ENCODE measurements at places on chromosomes 1 and 21.

GRCh38 chr21:30372139-30372770 is at the start of gene KRTAP13-2:
KRTAP13-2 (minus strand) TSS chr21:30372271; CDS start chr21:30372213, 58 bp downstream.
- DNase-seq, result no peak

DNA sequence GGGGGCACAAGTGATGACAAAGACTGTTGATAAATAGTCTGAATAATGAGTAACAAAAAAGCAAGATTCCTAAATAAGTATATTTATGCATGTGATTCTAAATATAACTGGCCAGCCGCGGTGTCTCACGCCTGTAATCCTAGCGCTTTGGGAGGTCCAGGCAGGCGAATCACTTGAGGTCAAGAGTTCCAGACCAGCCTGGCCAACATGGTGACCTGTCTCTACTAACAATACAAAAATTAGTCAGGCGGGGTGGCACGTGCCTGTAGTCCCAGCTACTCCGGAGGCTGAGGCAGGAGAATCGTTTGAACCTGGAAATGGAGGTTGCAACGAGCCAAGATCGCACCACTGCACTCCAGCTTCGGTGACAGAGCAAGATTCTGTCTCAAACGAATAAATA is 161.5 kb downstream of the TOMM20 start:
- no peak for DNase-seq

DNA sequence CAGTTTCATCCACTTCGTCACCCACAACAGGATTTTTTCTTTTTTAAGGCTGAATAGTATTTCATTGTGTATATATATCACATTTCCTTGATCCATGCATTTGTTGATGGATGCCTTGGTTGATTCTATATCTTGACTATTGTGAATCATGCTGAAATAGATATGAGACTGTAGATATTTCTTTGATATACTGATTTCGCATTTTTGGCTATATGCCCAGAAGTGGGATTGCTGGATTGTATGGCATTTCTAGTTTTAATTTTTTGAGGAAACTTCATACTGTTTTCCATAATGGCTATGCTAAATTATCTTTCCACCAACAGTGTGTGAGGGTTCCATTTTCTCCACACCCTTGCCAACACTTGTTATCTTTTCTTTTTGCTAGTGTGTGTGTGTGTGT is 5.0 kb downstream of the GUCA2B start:
- no peak for DNase-seq

DNA sequence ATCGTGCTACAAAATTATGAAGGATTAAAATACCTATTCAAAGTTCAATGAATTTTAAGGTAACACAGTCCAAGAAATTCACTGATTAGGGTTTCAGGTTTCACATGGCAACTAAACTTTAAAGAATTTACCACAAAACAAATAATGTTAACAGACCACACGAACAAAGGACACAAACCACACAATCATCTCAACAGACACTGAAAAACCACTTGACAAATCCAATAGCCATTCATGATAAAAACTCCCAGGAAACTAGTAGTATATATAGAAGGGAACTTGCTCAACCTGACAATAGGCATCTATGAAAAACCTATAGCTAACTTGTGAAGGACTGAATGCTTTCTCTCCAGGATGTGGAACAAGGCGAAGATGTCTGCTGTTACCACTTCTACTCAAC is 21.1 kb upstream of the SH2D5 start:
- DNase-seq, result no peak

GRCh38 chr1:50218344-50219120 is 109.8 kb downstream of the ELAVL4 start:
- DNase-seq, result no peak

GRCh38 chr1:29496701-29497100 is 260.4 kb downstream of the PTPRU start:
- no peak for DNase-seq

- no peak for DNase-seq
Measured at GRCh38 chr1:98500324-98500723, 161.2 kb upstream of the SNX7 start.

GRCh38 chr1:224057461-224058199 is 56.3 kb upstream of the FBXO28 start:
- no peak for DNase-seq

DNA sequence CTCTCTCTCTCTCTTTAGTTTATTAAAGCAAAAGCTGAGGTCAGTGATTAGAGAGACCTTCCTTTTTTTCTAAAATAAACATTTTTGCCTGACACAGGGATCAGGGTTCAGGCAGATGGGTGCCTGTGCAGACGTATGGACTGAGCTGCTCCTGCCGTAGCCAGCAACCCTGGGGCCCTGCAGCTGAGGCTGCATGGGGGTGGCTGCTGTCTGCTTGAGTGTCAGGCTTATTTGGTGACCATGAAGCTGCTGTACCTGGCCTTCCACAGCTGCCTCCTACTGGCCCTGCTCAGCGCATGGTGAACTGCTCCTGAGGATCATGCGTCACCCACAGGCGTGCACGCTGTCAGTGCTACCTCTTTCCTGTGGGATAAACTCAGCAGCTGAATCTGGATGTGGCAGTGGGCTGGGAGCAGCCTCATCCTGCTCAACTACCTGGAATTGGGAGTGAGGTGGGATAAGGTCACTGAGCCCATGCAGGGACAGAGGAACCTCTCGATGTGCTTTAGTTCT is 35.1 kb downstream of the GNG4 start:
- no peak for DNase-seq

DNA sequence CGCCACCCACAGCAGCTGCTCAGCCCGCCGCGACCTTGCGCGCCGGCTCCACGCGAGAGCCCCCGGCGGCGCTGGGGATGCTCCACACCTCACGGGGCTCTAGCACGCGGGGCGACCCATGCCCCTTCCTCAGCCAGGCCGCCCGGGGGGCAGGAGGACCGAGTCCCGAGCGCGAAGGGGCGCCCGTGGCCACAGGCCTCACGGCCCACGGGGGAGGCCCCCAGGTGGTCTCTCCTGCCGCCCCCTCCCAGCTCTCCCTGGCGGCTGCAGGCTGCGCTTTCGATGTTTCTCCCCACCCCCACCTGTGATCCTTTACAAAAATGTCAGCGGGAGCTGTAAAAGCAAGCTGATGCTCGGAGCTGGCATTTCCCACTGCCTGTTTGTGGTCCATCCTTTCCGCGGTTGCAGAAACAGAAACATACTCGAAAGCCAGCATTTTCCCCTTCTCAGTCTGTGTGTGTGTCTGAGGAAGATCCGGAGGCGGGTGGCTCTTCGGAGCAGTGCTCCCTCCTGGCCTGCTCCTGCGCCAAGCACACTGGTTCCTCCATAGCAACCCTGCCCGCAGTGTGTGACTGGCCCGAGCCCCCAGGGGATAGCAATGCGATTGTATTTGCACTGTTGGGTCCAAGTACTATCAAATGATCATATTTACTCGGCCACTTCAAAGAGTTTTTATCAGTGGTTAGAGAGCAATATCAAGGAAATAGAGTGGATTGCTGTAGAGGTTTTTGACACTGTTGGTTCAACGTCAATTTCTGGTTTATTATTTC is 2.1 kb downstream of the KIF26B start:
- no peak for DNase-seq

DNA sequence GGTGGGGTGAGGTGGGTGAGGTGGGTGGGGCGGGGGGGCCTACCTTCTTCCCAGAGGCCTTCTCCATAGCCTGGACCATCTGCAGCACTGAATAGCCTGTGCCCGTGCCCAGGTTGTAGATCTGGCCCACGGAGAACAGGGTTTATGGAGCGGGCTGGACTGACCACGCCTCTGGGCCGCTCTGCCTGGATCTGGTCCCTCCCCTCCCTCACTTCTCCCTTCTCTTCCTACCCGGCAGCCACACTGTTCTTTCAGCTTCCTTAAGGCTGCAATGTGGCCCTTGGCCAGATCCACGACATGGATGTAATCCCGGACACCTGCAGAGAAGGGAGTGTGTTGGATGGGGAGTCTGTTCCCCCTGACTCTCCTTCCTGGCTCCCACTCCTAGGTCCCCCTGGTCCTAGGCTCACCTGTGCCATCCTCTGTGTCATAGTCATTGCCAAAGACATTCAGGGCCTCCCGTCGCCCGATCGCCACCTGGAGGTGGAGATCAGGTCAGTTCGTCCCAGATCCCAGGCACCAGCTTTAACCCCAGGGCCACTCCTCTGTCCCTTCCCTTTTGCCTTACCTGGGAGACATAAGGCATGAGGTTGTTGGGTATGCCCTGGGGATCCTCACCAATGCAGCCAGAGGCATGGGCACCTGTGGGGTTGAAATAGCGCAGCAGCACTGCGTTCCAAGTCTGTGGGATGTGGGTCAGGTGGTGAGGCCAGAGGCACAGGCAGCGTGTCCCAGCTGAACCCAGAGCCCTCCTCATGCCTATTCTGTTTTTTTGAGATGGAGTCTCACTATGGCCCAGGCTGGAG is 3.9 kb downstream of the GALE start:
- DNase-seq, result no peak

GRCh38 chr1:72288886-72289285 is 6.5 kb upstream of the NEGR1 start:
- no peak for DNase-seq

DNA sequence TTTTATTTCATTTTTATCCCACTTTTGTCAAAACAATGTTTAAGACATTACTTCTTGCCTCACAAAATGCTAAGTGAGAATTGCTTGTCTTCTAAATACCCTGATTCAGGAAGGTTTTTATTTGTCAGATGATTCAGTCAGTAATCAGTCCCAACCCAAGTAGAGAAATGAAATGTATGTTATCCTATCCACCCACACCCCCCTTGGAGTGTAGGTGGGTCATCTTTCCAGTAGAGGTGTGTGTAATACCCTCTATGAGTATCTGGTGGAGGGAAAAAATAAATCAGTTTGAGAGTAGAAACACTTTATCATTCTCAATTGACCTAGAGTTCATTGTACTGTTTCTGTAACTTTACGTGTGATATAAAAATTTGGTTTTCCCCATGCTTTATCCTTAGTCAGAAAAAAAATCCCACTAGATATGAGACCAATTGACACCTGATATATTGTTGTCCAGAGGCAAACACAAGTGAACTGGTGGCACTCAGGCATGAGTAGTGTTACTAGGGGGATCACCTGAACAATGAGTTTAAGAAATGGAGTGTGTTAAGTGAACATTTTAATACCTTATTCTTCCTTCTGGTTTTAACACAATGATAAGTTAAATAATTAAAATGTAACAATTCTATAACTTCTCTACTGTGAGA is 153.8 kb upstream of the C1orf105 start:
- DNase-seq, result no peak

DNA sequence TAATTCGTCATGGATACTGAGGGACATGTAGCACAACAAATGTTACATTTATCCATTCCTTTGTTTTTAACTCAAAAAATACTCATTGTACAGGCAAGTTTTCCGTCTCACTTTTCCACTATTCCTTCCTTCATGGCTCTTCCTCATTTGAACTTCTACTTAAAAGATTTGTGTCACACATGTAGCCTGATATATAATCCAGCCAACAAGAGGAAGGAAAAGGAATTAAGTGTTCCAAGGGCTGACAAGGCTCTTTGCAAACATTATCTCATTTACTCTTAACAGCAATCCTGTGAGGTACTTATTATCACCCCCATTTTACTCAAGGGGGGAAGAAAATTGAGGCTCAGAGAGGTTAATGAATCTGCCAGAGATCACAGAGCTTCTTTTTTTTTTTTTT is 22.9 kb downstream of the CD244 start:
- no peak for DNase-seq

- DNase-seq, result peak; percentile 68
Measured at GRCh38 chr1:24919791-24920532, 10.1 kb downstream of the RUNX3 start.

- DNase-seq, result no peak
Measured at GRCh38 chr1:39157304-39157703, 47.2 kb upstream of the MACF1 start.

DNA sequence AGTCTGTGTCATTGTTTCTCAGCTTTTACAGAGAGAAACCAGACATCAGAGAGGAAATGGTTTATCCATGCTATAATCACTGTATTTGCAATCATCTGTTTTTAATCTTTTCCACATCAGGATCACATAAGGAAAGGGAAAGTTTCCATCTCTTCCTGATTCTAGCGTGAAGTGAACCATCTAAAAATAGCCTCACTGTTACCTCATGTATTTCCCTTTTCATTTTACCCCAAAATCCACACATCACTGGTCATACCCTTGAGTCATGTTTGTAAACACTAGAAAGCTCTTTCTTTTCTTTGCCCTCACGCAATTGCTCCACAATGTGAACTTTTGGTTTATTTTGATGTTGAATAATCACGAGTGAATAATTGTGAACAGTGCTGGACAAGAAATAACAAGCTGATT is 146.0 kb downstream of the PLA2G4A start:
- DNase-seq, result no peak

DNA sequence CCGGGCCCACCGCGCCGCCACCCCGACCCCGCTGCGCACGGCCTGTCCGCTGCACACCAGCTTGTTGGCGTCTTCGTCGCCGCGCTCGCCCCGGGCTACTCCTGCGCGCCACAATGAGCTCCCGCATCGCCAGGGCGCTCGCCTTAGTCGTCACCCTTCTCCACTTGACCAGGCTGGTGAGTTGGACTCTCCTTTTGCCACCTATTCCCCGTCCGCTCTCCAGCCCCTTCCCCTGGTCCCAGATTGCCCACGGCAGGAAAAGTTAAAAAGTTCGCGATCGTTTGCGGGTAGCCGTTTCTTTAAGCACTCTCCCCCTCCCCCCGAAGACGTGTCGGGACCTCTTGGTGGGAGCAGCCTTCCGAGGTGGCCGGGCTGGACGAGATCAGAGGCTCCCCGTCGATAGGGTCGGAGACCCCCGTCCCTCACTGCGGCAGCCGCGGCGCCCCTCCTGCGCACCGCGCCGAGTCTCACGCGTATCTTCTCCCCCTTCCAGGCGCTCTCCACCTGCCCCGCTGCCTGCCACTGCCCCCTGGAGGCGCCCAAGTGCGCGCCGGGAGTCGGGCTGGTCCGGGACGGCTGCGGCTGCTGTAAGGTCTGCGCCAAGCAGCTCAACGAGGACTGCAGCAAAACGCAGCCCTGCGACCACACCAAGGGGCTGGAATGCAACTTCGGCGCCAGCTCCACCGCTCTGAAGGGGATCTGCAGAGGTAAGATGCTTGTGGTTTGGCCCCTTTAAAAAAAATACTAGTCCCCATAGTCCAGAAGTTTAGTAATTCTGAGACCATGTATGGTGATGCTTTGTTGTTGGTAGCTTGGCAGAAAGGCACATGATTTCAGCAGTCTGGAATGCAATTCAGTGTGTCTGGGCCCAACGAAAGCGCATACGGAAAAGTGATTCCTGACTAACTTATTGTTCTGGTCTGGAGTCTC is 576 bp downstream of the CCN1 start:
- DNase-seq, result no peak

DNA sequence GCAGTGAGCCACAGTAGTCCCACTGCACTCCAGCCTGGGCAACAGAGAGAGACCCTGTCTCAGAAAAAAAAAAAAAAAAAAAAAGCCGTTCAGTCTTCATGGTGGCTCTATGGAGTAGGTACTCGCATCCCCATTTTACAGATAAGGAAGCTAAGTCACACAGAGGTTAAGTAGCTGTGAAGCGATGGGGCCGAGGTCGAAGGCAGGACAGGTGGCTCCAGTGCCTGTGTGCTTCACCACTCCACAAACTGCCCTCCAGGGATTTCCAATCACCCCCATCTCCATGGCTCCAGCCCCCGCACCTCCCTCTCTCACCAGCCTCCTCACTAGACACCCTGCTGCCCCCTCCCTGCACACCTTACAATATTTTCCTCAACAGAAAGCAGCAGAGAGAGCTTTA is 61.9 kb downstream of the SYF2 start:
- DNase-seq, result no peak

All from stimulated activated CD8-positive, alpha-beta memory T cell treated with anti-CD3 and anti-CD28 coated beads, Interleukin-7, amount 100 ng/mL, for 4 hours (primary cell).